ENCODE measurements at places on chromosomes 6 and 20. TPM values are rescaled to one million over a fixed set of nuclear protein-coding genes. Genes with fewer than 3 reads are reported as not detected.
A peak's percentile ranks its signal among the peaks of the same experiment; 100 is the strongest.

OR2J1 gene
- polyA plus RNA-seq, result not detected

PBX2 gene
- polyA plus RNA-seq, result 158 TPM

OR2J3 gene
- polyA plus RNA-seq, result not detected

ALDH8A1 gene
- 1.2 TPM for polyA plus RNA-seq

GRCh38 chr6:149852180-149852579, 12.0 kb downstream of the LRP11 start:
- DNase-seq, result no peak

- no peak for DNase-seq
Measured at GRCh38 chr6:146202570-146202969, 173.7 kb downstream of the GRM1 start.

GRCh38 chr6:11414176-11414963, 123.2 kb upstream of the TMEM170B start:
- no peak for DNase-seq

GRCh38 chr6:127586372-127586771, 9.4 kb downstream of the C6orf58 start:
- no peak for DNase-seq

- DNase-seq, result no peak
Measured at GRCh38 chr6:157229132-157229618, 94.1 kb downstream of the TMEM242 start.

DNA sequence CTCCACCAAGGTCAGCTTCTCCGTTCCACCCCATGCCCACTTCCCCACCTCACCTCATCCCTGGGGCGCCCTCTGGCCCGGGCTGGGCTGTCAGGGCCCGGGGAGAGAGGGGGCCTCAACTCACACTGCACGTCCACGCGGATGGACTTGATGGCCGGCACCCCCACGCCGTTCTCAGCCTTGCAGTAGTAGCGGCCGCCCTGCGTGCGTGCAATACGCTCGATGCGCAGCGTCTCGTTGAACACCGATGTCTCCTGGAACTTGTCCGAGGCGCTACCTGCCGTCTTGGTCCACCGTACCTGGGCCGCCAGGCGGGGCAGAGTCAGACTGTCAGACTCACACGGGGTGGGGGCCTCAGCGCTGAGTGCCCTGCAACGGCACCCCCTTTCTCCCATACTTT, 39.6 kb downstream of the MDGA1 start:
- no peak for DNase-seq

DNA sequence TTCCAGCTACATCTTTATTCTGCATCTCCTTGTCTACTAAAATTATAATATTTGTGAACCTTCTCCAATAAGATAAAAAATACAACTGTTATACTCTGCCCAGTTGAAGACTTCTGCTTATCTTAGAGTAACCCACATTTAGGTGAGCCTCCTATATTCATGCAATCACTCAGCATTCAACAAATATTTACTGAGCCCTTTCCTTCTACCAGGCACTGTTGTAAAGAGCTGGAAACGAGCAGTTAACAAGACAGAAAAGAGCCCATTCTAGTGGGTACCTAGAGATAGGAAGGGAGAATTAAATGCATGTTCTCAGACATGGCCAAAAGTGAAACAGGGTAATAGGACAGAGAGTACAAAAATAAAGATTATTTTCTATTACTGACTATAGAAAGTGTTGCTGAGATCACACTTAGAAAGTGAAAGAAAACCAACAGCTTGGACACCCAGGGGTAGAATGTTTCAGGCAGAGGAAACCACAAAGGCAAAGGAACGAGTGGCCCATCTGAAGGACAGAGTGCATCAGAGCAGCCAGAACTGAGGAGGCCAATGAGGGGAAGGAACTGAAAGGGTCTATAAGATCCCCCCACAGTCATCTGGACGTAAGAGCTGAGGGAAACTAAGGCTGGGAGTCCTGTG, 50.8 kb upstream of the SMLR1 start:
- no peak for DNase-seq

- DNase-seq, result no peak
Measured at GRCh38 chr6:158597565-158597964, 37.7 kb downstream of the TMEM181 start.

GRCh38 chr6:135195522-135195921, 14.4 kb downstream of the MYB start:
- no peak for DNase-seq

GRCh38 chr6:138028893-138029292, 78.3 kb downstream of the PERP start:
- DNase-seq, result no peak

DNA sequence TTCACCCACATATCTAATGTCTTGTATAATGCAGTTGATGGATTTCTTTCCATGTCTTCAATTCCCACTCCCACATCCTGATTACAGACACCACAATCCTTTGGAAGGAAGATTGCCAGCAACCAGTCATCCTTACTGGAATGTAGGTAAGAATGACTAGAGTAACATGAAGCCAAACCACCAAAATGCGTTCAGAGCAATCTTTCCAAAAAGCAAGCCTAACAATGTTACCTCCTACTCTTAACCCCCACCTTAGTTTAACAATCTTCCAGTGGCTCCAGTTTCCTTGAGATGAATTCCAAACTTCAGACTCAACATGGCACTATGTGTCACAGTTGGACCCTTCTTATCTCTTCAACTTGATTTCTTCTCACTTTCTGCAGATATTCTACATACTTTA, 685.6 kb downstream of the DOK5 start:
- DNase-seq, result no peak

GRCh38 chr6:22764496-22764895, 195.1 kb downstream of the HDGFL1 start:
- DNase-seq, result no peak

- no peak for DNase-seq
Measured at GRCh38 chr20:15682690-15683089, 890.6 kb downstream of the KIF16B start.

DNA sequence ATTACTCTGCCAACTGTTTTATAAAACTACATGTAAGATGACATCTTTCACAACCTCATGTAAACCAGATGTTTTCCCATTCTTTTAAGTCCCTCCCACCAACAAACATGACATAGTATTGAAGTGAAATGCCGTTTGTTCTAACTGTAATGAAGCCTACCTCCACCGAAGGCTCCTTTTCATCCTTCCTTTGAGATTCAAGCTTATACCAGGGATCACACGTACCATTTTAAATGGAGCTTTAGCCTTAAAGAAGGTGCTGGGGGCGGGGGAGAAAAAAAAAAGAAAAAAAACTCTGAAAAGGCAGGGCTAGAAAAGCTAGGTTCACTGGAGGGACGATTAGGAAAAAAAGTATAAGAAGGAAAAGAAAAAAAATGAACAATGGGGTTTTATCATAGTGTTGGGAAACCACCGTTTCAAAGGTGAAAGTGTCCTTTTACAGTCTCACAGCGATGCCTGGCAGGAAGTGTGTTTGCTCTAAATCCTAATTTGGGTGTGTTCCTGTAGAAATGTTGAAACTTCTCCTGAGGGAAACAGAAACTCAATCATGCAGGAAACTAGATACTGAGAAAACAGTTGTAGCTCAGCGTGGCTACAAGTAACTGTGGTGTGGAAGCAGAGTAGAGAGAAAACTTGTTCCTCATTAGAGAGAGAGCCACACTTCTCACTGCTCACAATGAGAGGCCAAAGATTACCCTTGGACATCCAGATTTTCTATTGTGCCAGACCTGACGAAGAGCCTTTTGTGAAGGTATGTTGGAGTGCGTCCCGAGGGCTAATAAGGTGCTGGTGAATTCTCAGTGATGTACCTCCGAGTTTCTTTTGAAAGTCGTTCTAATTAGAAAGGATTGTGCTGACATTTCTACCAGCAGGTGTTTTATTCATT, 37.6 kb upstream of the HINT3 start:
- DNase-seq, result peak; percentile 45

DNA sequence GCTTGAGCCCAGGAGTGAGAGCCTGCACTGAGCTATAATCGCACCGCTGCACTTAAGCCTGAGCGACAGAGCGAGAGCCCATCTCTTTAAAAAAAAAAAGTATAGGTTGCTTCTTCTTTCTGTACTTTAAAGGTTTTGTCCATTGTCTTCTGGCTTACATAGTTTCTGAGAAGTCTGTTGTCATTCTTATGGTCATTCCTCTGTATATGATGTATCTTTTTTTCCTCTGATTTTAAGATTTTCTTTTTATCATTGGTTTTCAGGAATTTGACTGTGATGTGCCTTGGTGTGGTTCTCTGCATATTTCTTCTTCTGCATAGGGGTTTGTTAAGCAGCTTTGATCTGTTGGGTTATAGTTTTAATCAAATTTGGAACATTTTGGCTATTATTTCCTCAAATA, 29.1 kb downstream of the QRSL1 start:
- DNase-seq, result no peak

DNA sequence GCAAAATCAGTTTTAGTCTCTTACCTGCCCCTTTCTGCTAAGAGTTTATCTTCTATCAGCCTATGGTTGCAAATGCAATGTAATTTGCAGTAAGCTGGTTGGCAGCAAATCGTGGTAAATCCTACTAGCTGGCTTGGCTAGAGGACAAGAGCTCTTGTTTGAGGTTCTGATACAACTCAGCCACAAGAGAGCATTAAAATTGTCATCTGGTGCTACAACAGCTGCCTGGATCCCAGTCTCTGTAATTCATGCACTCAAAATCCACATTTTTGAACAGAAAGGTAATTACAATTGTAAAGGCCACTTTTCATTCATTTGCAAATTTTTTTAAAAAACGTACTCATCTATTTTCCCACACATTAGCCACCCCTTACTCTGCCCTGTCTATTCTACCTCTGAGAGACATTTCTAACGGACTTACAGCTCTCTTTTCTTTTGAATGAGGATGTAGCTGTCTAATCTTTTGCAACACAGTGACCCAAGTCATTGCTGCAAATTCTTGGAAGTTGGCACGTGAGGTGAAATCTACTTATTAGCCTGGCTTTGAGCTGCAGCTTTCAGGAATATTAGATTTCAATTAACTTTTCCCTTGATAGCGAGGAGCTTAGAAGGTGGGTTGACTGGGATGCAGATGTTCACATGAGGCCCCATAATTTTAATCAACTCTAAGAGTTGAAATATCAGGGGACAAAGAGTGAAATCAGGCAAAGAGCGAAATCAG, 54.0 kb upstream of the FAM184A start:
- DNase-seq, result no peak

- no peak for DNase-seq
Measured at GRCh38 chr6:99138445-99138844, 190.7 kb upstream of the FBXL4 start.

DNA sequence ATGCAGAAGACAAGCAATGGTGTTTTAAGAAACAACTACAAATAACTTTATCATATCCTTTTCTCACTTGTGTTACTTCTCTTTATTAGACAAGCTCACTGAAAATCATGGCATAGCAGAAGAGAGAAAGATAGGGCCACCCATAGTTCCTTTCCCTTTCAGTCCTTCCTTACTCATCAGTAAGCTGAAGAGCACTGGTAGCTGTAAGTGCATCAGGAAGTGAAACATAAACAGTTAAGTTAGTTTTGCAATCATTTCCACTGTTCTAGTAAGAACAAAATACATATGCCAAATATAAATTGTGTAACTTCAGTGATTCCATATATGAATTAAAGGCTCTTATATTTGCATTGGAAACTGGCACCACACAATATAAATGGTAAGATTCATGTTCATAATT, 220.1 kb downstream of the HACE1 start:
- no peak for DNase-seq

Measured in right lung (tissue), 10 donors.